Stimulated activated CD8-positive, alpha-beta memory T cell treated with anti-CD3 and anti-CD28 coated beads, Interleukin-7, amount 100 ng/mL, for 48 hours (primary cell): ENCODE measurements at places on chromosomes 2 and 18.
A peak's percentile ranks its signal among the peaks of the same experiment; 100 is the strongest.

- no peak for DNase-seq
These were observed 309.2 kb downstream of the NR4A2 start for GRCh38 chr2:156023229-156023869.

DNA sequence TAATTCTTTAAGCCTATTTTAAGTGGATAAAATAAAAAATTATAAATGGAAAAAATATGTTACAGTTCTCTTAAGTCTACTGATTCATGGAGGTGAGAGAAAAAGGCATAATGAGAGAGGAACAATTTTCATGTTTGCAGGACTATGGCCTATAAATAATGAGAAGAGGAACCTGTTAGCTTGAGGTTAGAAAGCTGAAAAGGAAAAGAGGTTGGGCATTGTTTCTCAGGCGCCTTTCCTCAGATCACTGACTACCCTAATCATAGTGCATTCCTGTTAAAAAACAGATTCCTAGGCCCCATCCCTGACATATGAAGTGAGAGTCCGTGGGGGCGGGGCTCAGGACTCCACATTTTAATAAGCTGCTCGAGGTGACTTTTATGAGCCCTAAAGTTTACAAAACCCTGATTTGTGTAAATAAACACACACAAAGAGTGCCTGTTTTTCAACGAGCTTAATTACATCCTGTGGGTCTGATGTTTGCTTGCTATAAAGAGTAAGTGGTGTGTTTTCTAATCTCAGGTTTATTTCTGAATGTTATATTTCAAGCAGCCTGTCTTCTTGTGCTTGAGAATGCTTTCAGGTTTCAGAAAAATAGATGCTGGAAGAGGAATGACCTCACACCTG, 335.5 kb downstream of the CLIP4 start:
- no peak for DNase-seq

- DNase-seq: no peak
These were observed 133.4 kb upstream of the ALPP start for GRCh38 chr2:232245111-232245510.

GRCh38 chr2:224870341-224870740, 154.2 kb upstream of the CCDC195 start:
- no peak for DNase-seq

GRCh38 chr2:72722492-72723070, 103.3 kb downstream of the EXOC6B start:
- DNase-seq: no peak

GRCh38 chr2:28225473-28226080, 167.1 kb upstream of the FOSL2 start:
- no peak for DNase-seq

DNA sequence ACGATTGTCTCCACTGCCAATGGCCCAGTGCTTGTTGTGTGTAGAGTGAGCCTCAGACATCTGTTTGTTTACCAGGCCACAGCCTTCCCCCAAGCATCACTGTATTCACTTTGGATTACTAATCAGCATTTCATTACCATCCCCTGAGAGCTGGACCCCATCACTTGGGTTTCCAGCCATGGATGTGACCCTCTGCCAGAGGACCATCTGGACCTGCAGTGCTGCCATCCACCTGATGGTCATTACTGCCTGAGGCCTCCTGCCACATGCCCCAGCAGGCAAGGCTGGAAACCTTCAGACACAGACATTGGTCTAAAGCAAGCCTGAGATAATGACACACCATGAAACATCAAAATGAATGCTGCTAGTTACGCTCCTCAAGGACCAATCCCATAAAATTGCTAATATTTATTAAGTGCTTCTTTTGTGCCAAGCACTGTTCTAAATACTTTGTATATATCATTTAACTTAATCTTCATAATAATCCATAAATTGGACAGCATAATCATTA, 2096.3 kb upstream of the CELF4 start:
- no peak for DNase-seq

DNA sequence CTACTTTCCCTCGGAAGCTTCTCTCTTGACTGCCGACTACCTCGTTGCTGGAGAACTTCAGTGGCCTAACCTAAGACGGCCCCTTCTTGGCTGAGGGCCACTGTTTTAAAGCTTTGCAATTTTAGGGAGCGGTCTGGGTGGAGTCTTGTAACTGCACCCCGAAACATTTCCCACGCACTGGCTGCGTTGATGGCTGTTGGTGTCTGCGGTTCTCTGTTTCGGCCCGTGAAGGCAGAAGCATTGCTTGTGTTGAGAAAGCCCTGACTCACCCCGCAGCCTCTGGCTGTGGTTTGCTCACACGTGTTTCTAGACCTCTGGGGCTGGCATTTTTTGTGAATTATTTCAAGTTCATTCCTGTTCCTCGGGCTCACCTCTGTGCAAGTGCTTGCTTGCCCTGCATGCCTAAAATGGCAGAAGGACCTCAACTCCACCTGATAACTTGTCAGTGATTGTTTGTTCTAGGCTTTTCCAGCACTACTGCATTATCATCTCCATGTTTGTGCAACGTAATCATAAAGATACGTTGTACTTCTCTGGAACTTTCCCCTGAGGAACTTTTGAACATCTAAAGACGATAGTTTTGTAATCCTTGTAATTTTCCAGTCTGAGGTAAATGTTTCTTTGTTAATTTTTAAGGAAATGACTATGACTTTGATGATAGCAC, 94.2 kb upstream of the DLX2 start:
- peak; percentile 26 for DNase-seq

DNA sequence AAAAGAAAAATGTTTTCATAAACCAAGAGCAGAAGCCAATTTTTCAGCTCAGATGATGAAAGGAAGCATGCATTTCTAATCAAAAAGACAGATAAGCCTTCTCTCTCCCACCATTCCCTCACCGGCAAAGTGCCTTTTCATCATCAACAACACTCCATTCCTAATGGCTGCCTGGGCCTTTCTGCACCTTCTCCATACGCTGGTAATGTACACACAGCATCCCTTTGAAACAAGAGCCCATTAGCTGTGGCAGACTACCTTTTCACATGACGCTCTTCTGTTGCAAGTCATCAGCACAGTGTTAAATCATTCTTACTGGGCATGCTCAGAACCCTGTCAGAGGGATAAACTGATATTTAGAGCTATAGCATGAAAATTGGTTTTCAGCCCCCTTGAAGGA, 408.9 kb downstream of the MEIS1 start:
- DNase-seq: no peak

- DNase-seq: no peak
These were observed 458.7 kb upstream of the GCFC2 start for GRCh38 chr2:76169276-76170008.

GRCh38 chr2:161436411-161436810, 20.3 kb downstream of the TBR1 start:
- no peak for DNase-seq

DNA sequence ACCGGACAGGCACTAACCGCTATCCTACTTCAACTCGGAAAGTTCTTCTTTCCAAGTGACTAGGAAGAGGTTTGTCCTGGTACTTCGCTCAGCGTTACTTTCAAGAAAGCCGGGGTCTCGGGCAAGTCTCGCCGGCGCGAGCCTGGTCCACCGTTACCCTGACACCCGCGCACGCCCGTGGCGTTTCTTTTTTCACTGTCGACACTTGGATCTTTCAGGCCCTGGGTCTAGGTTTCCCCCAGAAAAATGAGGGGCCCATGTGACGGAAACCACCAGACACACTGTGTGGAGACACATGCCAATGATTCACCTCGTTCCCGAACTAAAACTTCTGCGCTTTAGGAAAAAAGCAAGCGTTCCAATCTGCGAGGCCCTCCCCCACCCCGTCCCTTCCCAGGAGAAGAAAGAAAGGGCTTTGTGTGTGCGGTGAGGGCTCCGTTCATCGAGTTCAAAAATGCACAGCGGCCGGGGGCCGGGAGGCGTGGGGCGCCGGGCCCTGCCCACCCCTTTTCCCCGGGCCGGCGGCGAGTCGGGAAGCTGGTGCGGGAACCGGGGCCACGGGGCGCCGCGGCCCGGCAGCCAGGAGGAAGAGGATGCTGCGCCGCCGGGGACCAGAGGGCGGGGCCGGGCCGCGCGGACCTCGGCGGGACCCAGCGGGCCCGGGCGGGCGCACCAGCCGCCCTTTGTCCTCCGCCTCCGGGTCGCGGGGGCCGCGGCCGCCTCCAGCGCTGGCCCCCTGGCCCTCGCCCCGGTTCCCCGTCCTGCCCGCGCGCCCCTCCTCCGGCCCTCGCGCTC, 2.6 kb downstream of the ZNF521 start:
- no peak for DNase-seq

DNA sequence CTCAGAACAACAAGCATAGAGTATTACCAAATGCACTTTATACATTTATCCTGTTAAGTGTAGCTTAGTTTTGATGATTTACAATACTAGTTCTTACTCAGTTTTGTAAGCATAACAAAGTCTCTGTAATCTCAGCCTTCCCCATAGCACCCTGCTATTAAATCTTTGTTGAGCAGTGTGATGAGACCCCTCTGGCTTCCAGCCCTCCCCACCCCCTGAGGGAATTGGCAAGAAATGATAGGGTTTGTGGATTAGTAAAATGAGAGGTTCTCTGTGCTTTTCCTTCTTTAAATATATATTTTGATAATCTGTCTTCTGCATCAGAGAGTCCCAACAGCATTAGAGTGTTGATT, 37.2 kb downstream of the ZNF521 start:
- no peak for DNase-seq

DNA sequence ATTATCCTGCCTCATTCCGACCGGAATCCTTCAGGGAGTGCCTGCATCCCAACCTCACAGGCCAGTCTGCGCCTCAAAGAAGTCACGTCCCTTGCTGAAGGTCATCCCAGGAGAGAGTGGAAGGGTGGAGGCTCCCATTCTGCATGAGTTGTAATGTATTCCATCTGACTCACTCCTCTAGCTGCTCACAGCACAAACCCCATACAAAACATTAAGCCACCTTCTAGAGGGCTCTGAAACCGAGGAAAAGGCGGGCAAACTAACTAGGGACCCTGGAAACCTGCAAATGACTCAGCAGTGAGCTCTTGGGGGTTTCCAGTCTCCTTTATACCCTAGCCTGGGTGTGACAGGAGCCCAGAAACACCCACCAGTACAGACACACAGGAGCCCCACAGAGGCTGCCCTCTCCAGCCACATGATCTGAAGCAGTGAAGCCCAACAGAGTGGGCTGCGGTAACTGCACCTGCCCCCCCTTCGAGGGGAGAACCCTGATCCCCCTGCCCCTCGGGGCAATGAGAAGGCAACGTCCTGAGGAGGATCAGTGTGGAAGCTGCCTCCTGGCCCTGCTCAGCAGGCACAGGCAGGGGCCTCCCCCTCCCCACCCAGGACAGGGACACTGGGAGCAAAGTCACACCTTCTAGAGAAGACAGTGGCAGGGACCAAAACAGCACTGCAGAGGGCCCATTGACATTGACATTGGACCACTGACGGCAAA, 69.3 kb upstream of the SNTG2 start:
- no peak for DNase-seq

DNA sequence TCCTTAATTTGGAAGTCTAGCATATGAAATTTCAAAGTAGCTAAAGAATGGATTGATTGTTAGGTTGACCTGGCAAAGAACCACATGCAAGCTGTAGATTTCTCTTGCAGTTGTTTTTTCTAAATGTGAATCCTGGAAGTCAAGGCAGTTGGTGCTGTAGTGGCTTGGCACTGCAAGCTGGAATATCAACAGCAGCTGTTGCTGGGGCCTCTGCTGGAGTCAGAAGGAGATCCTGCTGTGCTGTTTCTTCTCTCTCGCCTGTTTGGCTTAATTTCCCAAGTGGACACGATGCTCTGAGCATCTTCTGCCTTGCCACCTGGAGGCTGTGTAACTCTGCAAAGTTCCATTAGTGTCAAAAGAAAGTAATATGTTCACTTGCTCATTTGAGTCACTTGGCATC, 12.6 kb downstream of the PIK3C3 start:
- no peak for DNase-seq

DNA sequence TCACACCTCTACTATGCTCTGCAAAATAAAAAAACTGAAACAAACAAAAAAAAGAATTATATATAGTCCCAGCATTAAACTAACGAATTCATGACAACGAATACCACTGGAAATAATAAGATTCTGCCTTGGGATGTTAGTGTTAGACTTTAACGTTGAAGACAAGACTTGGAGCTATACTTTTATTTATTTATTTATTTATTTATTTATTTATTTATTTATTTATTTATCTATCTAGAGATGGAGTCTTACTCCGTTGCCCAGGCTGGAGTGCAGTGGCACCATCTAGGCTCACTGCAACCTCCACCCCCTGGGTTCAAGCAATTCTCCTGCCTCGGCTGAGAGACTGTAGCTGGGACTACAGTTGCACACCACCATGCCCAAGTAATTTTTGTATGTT, 27.2 kb upstream of the PAPOLG start:
- DNase-seq: no peak

DNA sequence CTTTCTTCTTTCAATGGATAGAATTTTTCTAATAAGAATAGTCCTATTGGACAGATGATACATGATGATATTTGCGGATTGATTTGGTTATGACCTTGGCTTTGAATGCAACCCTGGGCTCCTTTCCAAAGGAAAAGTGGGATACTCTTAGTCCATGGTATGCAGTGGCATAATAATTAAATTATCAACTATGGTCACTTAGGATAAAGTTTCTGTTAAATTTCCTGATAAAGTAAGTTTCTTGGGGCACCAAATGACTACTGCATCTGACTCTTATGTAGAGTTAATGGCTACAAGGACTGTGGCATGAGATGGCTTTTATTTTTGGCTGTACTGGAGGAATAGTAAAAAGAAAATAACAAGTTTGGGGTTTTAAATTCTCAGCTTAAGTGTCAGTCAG, 126.7 kb downstream of the QPCT start:
- DNase-seq: no peak

DNA sequence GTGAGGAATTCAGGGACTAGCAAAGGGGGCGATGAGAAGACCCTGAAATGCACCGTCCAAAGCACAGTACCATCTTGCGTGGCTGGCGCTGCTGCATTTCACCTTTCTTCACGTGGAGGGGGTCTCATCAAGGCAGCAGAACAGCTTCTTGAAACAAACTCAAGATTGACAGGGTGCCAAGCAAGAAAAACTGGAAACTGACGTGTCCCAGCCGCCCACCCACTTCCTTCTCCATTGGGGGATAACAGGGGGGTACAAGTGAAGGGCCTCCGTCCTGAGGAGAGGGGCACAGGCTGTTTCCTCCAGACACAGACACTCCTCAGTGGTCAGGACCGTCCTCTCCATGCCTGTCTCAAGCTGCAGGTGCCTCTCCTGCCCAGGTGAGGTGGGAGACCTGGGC, 32.5 kb downstream of the HDAC4 start:
- no peak for DNase-seq

GRCh38 chr2:220995581-220995980, 576.5 kb downstream of the EPHA4 start:
- DNase-seq: no peak

- DNase-seq: no peak
These were observed 255.3 kb downstream of the CYP26B1 start for GRCh38 chr2:71892423-71892730.

- peak; percentile 20 for DNase-seq
These were observed 72.7 kb upstream of the PPP1CB start for GRCh38 chr2:28678944-28679343.

- no peak for DNase-seq
These were observed 37.8 kb downstream of the TCF7L1 start for GRCh38 chr2:85170938-85171475.

- DNase-seq: no peak
These were observed 6.1 kb downstream of the DCTN1 start for GRCh38 chr2:74373985-74374384.
